GM18507 (cell line): ENCODE measurements at places on chromosomes 5 and 9.

DNA sequence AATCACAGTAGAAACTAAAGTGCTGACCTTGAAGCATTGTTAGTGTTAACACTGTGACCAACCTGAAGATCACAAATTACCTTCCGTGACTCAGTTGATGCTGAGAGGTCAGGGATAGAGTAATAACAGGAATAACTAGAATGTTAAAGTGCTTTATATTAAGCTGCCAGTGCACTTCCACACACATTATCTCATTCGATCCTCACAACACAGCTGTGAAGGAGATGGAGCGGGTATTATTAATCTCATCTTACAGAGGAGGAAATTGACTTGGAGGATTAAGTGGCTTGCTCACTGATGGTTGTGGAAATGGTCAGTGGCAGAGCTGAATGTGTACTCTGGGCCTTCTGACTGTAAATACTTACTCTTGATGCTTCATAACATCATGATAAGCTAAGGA lies 252.5 kb upstream of the DMRT1 start:
- DNase-seq, result no peak

DNA sequence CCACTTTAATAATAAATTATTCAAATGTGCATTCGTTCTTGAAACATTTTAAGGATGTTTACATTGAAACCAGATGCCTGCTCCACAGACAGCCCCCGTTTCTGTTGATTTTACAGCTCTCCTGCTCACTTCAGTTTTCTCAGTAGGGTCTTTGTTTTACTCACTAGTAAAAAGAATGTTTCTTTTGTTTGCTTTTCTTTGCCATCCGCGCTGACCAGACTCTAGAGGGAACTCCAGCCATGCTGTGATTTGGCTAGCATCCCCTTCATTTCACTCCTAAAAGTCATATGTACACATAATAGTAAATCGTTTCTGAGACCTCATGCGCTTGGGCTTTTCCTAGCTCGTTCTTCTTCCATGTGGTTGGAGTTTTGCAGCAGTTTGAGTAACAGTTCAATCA lies 28.7 kb upstream of the PALM2AKAP2 start:
- DNase-seq, result no peak

- no peak for DNase-seq
Observed at GRCh38 chr9:15187589-15187988, 119.4 kb downstream of the TTC39B start.

- no peak for DNase-seq
Observed at GRCh38 chr9:122392284-122392683, 21.5 kb downstream of the PTGS1 start.

GRCh38 chr5:139806111-139806510 lies 10.5 kb downstream of the PSD2 start:
- no peak for DNase-seq

GRCh38 chr5:58927181-58927580 lies 344.3 kb downstream of the RAB3C start:
- no peak for DNase-seq

DNA sequence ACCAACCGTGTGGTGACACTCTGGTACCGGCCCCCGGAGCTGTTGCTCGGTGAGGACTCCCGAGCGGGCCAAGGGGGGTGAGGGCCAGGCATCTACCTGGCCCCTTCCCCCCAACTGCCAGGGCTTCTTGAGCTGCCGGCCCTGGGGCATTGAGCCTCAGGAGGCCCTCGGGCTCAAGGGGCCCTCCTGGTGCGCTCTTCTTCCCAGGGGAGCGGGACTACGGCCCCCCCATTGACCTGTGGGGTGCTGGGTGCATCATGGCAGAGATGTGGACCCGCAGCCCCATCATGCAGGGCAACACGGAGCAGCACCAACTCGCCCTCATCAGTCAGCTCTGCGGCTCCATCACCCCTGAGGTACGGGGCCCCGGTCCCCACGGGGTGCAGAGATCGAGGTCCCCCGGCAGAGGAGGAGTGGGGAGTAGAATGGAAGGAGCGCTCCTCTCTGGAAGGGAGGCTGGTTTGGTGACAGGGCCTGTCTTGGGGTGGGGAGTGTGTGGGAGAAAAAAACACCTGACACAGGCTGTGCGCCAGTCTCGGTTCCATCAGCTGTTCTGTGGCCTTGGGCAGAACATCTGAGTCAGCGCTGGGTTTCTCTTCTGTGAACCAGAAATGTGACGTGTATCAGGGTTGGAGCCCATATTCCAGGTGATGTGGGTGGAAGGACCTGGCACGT lies 2.6 kb downstream of the CDK9 start:
- DNase-seq, result no peak

DNA sequence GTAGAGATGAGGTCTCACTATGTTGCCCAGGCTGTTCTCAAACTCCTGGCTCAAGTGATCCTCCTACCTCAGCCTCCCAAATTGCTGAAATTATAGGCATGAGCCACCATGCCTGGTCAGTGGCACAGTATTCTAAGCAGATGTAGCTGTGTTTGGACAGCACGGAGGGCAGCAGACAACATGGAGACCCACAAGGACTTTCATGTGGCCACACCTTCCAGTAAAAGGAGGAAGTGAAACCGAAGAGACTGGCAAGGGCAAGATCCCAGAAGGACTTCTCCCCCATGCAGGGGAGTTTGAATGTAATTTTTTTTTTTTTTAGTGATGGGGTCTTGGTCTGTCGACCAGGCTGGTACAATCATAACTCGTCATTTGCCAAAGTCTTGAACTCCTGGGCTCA lies 172.2 kb downstream of the TRPM3 start:
- DNase-seq, result no peak

- DNase-seq, result no peak
Observed at GRCh38 chr9:72489986-72490385, 31.4 kb upstream of the TMC1 start.

- DNase-seq, result peak; percentile 28
Observed at GRCh38 chr9:35553670-35554543, 51.2 kb upstream of the TESK1 start.

GRCh38 chr5:112697322-112697721 lies 40.4 kb upstream of the APC start:
- DNase-seq, result no peak

DNA sequence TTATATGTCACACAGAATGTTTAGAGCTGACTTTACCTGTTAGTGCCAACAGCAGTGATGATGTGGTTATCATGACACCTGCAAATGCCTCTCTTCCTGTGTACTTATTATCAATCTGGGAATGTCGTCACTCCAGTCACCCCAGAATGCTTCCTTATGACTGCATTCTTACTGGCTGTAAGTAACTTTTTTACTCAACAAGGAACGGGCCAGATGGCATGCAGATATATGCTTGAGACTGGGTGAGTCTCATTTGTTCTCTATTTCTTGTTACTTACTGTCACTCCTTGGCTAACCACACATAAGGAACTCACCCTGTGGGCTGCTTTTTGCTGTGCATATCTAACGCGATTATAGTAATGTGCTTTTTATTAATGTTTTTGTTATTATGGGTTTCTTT lies 385.5 kb upstream of the MEF2C start:
- DNase-seq, result no peak

DNA sequence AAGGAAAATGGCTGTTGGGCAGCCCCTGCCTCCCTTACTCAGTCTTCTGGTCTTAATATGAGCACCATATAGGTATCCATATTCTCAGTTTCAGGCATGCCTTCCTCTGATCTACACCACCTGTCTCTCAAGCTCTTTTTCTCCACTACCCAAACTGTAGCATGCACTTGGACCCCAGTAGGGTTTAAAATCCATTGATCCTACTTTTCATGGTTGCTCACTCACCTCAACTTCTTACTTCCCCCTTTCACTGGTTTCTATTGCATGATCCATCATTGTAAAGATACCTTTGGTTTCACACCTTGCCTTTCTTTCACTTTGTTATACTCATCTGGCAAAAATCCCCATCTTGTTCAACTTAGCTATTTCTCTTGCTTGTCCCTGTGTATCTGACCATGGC lies 159.4 kb downstream of the KDM4C start:
- DNase-seq, result no peak

DNA sequence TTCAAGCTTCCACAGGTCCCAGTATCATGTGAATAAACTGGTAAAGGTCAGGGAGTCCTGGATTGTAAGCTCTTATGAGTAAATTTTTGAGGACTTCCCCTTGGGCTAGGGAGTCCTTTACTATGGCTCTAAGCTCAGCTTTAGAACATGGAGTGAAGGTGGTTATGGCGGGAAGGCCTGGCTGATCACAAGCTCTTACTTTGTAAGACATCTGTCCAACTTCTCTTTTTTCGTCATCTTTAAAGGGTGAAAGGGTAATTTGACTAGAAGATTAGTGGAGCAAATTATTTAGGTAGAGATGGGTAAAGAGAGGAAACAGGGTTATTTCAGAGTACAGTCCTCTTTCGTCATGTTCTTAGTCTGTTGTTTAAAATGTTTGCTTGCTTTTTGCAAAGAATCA lies 155.4 kb downstream of the AOPEP start:
- DNase-seq, result no peak

GRCh38 chr9:100087218-100087617 lies 11.6 kb downstream of the ERP44 start:
- no peak for DNase-seq

- no peak for DNase-seq
Observed at GRCh38 chr5:72651779-72652178, 144.6 kb upstream of the ZNF366 start.

DNA sequence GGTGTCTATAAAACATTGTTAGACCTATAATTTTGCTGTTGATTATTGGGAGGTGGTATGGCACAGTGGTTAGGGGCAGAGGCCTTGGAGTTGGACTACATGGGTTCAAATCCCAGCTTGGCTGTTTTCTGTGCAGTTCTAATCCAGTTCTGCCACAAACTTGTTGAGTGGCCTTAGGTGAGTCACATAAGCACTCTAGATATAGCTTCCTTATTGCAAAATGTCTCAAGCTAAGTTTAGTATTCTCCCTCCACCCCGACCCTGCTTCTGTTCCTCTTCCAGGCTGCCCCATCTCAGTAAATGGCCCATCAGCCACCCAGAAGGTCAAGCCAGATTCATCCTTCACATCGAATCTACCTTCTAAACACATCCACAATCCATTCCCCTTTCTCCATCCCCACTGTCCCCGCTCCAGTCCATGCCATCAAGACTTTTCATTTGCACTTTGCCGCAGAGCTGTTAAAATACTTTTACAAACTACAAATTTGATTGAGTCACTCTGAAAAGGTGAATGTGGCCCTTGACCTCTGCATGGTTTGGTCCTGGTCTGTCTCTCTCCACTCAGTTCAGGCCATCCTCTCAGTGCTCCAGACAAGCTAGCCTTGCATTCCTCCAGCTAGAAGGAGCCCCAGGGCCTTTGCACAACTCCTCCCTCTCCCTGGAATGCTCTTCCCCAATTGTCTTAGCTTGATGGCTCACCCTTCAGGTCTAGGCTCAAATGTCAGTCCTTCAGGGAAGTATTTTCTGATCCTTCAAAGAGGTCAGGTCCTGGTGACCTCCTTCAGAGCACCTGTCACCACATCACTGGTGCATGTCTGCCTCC lies 10.0 kb upstream of the HDHD3 start:
- DNase-seq, result no peak

DNA sequence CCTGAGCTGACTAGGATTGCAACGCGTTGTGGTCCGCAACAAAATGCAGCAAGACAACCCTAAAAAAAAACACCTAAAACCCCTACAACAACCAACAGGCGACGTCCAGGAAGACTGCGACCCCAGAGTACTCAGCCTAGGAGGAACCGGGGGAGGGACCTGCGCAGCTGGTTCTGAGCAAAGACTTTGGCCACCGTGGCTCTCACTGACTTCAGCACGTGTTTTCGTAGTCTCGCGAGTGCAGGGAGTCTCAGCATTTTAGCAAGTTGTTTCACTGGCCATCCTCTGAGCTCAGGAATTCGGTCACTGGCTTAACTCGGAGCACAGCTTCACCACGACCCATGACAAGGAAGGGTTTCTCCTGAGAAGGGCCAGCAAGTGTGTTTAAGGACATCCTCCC lies 8.6 kb upstream of the ZDHHC11 start:
- no peak for DNase-seq
